ENCODE measurements at places on chromosomes 6 and 20.

GRCh38 chr20:6644813-6645628 lies 122.5 kb upstream of the BMP2 start:
- no peak for DNase-seq

- no peak for DNase-seq
Observed at GRCh38 chr6:36668591-36668990, 9.9 kb upstream of the CDKN1A start.

DNA sequence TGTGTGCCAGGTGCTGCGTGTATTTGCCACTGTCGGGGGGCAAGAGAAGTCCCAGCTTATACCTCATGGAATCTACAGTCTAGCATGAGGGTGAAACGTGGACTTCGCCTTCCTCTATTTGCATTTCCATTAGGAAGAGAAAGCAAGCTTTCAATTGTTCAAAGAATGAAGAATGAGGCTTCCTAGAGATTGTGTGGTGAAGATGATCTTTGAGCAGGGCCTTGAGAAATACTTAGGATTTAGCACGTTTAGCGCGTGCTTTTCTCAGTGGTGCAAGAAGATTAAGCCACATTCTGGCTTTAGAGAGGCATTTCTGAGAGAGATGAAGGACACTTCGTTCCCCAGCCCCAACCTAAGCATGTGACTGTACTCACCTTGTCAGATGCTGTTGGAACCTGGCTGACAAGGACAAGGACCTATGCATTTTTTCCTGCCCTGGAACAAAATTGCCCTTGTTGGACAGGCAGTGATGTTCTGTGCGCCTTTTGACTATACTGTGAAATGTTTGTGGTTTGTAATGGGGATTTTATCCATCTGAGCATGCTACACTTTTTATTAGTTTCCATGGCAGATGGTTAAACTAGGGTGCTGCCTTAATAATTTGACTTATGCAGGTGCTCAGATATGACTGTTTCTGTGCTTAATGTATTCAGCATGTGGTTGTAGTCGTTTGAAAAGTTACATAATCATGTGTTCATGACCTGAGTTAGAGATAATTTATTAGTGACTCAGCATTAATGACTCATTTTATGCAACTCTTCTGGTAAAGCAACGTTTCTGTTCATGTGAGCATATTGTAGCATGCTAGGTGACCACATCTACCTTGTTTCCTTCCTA lies 10.7 kb downstream of the TULP4 start:
- peak; percentile 24 for DNase-seq

- no peak for DNase-seq
Observed at GRCh38 chr6:37960139-37960935, 140.8 kb downstream of the ZFAND3 start.

DNA sequence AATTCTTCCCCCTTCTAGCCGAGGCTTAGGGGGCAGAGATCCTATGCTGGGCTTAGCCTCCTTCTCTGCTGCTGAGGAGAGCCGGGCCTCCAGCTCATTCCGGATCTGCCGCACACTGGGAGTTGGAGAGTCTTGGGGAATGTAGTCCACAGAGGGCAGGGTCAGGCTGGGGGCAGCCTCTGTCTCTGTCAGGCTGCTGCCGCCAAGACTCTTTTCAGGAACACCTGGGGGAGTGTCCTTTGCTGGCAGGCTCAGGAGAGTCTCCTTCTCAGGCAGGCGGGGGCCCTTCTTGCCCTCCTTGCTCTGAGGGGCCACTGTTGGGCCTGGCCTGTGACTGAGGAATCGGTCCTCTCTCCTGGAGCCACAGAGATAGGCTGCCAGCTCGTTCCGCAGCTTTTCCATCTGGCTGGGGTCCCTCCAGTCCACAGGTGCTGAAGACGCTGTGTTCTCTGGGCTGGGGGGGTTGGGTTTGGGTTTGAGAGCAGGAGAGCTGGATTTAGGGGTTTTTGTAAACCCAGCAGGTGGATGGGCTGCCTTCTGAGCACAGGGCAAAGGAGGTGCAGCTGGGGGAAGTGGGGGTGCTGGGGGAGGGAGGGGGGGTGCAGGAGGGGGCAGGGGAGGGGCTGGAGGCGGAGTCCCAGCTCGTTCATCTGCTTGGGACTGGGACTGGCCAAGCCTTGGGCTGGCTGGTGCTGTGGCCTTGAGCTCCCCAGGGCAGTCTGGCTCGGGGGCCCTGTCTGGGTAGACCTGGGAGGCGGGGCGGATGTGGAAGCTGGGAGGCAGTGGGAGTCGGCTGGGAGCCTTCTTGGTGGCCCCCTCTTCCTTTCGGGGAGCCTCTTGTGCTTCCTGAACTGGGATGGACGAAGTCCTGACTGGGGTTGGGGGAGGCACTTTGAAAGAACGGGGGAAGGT lies 36.1 kb downstream of the C6orf132 start:
- DNase-seq, result no peak

GRCh38 chr6:99790679-99791078 lies 184.0 kb downstream of the PRDM13 start:
- DNase-seq, result no peak

DNA sequence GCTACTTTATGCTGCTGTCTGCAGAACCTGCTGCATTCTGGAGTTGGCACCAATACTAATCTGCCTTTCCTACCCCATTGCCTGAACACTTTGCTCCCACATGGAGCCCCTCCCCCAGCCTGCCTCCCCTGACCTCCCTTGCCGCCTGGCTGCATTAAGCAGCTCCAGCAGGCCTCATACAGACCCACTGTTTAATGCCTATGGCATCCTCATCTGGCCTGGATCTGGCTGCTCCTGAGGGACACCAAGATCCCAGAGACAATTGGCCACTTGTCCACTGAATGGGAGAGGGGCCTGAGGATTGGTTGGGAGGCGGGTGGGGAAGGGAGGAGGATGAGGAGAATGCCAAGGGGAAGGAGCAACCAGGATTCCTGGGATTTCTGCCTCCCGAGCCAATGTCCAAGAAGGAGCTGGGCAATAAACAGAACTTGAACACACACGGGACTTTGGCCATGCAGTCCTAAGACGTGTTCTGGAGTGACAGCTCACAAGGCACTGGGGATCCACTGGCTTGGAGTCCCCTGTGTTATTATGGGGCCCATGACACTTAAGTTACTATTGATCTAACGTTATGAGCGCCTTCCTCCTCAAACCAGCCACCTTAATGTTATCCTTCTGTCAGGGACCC lies 10.4 kb upstream of the KCNK5 start:
- no peak for DNase-seq

GRCh38 chr6:92023410-92023966 lies 1395.9 kb downstream of the EPHA7 start:
- no peak for DNase-seq

GRCh38 chr20:62900692-62901584 lies 25.4 kb downstream of the DIDO1 start:
- DNase-seq, result no peak

GRCh38 chr6:162671580-162672165 lies 55.9 kb downstream of the PRKN start:
- no peak for DNase-seq

DNA sequence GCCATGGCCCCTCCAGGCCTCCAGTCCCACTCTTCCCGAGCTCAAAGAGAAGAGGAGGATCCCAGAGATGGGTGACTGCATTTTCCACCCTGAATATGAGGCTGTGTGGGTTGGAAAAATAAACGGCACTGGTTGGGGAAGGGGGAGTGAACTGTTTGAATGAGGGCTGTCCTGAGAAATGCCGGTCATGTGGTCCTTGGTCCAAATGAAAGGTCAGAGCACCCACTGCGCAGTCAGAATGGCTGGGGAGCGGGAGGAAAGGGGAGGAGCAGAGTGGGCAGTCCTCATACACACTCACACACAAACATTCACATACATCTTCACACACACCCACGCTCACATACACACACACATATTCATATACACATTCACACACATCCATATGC lies 83.1 kb downstream of the MRPL14 start:
- no peak for DNase-seq

GRCh38 chr20:48898210-48898609 lies 23.3 kb upstream of the ARFGEF2 start:
- no peak for DNase-seq

DNA sequence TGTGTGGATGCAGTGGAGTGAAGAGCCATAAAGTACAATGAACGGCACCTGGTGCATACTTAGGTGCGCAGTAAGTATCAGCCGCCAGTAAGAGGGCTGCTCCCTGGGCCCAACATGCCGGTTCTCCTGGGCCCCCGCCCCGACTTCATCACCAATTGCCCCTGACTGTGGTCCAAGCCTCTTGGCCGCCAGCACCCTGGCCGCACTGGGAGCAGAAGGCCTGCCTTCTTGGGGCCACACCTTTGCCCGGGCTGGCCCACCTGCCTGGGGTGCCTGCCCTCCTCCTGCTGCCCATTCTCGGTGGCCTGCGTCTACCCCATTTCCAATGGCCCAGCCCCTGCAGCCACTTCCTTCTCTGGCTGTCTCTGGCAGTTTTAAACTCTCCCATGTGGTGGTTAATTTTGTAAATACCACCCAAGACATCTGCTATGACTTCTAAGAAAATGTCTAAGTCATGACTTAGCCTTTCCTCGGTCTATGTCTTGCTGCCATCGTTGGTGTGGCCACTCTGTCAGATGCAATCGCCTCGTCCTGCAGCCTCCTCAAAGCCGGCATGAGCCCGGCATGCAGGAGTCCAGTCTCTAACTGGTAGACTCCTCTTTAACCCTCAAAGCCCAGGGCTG lies 36.8 kb downstream of the PMEPA1 start:
- DNase-seq, result no peak

- no peak for DNase-seq
Observed at GRCh38 chr20:20497242-20497978, 129.5 kb downstream of the INSM1 start.

GRCh38 chr6:169589699-169590257 lies 112.1 kb downstream of the WDR27 start:
- DNase-seq, result no peak

GRCh38 chr6:83962582-83962981 lies 71.0 kb upstream of the MRAP2 start:
- no peak for DNase-seq

DNA sequence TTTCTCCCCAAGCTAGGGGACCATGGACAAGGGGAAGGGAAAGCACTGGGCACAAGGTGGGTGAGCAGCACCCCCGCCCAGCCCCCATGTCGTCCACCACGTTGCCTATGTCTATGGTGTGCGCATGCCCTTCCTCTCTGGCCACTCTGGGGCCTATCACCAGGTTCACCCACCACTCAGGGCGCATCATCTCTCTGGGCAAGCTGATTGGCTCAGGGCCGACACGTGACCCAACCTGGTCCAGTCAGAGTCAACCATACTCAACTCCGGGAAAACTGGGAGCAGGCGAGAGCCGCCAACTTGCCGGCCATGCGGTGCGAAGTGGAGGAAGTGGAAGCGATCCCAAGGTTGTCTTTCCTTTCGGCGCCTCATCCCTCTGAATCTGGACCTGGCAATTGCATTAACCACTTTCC lies 25.9 kb downstream of the ACSS1 start:
- no peak for DNase-seq

DNA sequence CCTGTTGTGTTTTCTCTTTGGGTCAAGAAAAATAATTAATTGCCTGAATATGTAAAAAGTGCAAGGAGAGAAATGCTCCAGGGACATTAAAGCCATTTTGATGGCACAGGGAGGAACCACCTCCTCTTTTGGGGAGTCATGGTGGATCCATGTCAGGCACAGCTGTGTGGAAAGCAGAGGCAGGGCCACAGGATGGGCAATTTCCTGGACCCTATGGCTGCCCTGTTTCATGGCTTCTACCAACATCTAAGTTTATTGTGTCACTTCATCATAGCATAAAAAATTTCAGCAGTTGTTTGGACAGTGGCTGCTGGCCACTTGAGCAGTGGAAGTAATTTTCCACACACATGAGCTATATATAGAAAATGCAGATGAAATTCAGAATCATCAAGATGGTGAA lies 238.2 kb downstream of the SYNE1 start:
- DNase-seq, result no peak

- DNase-seq, result no peak
Observed at GRCh38 chr6:16493802-16494201, 255.4 kb downstream of the GMPR start.

GRCh38 chr6:169277619-169278018 lies 24.0 kb upstream of the THBS2 start:
- no peak for DNase-seq

GRCh38 chr6:141460743-141461484 lies 671.8 kb upstream of the GJE1 start:
- no peak for DNase-seq

- DNase-seq, result peak; percentile 58
Observed at GRCh38 chr20:64042054-64042781, 6.2 kb downstream of the C20orf204 start.

DNA sequence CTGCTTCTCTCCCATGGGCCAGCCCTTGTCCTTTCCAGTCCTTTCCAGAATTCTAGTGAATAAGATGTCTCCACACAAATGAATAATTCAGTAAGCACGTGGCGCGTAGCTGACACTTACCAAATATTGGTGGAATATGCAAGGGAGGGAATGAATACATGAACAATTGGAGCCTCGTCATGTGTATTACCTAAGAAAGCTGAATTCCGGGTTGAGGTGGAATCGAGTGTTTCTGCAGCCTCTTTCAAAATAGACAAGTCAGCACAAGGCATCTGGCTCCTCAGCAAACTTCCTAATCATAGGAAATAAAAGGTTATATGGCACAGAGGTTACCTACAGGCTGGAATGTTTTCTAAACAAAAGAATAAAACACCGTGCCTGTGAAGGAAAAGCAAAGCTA lies 47.0 kb upstream of the NT5E start:
- no peak for DNase-seq

DNA sequence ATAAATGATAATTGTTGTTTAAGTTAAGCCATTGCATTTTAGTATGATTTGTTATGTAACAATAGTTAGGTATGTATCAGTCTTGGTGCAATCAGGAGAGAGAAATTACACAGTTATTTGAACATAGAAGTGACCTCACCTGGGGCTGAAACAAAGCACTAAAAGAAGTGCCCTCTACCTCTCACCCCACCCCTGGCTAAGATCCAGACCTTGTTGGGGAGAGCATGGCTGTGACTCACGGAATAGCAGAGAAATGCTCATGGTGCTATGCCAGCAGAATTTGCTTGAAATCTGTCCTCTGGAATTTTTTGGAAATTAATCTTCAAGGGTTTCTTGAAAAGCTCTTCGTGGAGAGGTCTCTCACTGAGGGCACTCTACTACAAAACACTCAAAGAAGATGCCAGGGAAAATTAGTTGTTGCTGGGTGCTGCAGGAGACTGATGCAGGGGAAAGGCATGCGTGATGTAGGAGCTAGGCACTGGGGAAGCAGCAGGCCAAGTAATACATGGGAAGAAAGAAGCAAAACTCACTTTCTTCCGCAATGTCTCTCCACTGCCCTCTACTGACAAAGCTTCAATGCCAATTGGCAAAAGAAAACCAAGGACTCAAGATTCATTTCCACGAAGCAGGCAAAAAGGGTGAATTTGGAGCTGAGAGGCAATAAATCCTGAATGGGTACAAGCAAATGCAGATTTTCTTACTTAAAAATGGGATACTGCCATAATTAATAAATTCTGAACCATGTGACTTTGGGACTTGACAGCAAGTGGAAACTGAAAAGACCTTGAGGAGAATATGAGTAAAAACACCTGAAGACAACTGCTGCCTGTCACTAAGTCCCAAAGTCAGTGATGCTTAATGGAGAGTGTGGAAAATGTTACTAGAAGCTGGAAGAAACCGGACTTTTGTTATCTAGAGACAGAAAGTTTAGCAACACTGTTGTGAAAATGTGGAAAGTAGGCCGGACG lies 136.3 kb upstream of the ZNF184 start:
- peak; percentile 70 for DNase-seq

- no peak for DNase-seq
Observed at GRCh38 chr20:39234520-39235095, 272.5 kb downstream of the DHX35 start.

GRCh38 chr6:136501096-136501495 lies 49.1 kb downstream of the MAP7 start:
- DNase-seq, result no peak

Data from RPMI8226 (cell line).